Activated CD4-positive, alpha-beta T cell treated with anti-CD3 and anti-CD28 coated beads, Interleukin-2, amount 50 U/mL, for 48 hours (primary cell): ENCODE measurements at places on chromosomes 5 and 9.

GRCh38 chr9:112048924-112049691 lies 126.0 kb downstream of the SUSD1 start:
- no peak for DNase-seq

DNA sequence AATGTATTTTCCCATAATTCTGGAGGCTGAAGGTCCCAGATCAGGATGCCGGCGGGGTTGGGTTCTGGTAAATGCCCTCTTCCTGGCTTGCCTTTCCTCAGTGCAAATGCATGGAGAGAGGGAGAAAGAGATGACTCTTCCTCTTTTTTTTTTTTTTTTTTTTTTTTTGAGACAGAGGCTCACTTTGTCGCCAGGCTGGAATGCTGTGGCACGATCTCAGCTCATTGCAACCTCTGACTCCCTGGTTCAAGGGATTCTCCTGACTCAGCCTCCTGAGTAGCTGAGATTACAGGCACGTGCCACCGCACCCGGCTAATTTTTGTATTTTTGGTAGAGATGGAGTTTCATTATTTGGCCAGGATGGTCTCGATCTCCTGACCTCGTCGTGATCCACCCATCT lies 300.0 kb upstream of the TAS2R1 start:
- DNase-seq = no peak

- DNase-seq = no peak
These were observed 226.4 kb downstream of the EFNA5 start for GRCh38 chr5:107444300-107444699.

- DNase-seq = no peak
These were observed 55.2 kb downstream of the EXD3 start for GRCh38 chr9:137367506-137368430.

GRCh38 chr5:32419791-32420190 lies 24.7 kb downstream of the ZFR start:
- DNase-seq = no peak
